Activated CD4-positive, alpha-beta memory T cell treated with anti-CD3 and anti-CD28 coated beads for 36 hours (primary cell): ENCODE measurements at places on chromosomes 12 and 14. TPM values are rescaled to one million over a fixed set of nuclear protein-coding genes. Genes with fewer than 3 reads are reported as not detected.

GRCh38 chr14:87971010-87971409 is 22.0 kb downstream of the GALC start:
- no peak for DNase-seq

- DNase-seq, result peak; percentile 22
Observed at GRCh38 chr14:63438065-63438757, 105.0 kb downstream of the PPP2R5E start.

DNA sequence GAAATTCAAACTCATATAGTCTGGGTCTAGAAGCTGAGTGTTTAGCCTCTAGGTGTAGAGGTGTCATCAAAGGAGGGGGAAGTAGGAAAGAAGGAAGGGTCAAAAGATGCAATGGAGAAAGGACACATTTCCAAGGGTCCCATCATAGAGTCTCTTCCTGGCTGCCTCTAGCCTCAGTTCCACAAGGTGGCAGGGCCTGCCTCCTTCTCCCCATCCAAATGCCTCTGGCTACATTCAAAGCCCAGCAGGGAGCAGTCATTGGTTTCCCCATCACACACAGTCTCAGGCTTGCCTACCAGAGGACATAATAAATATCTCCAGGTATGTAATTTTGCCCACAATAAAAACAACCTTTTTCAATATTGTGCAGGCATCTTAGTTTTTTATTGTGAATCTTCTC is 2.1 kb upstream of the CCT2 start:
- no peak for DNase-seq

NEUROD4 gene
- total RNA-seq, result not detected

DNA sequence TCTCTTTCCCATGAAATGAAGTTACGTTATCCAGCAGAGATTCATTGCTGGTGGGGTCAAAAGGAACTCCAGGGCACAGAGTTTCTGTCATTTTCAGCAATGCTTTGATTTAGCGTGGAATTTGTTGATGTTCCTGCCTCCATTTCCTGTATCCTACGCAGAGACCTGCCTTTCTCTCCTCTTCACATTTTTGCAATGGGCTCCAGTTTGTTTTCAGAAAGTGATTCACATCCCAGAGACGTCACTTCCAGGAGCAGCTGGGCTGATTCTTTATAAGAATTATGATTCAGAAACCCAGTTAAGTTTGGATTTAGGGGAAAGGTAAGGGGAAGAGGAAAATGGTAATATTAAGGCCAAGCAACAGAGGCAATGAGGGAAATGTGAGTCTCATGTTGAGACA is 11.6 kb downstream of the RNASE10 start:
- no peak for DNase-seq

FAM186B gene
- not detected for total RNA-seq
